ENCODE measurements at places on chromosomes 6 and 20.

- no peak for DNase-seq
Observed at GRCh38 chr6:151698931-151699700, 108.4 kb upstream of the ESR1 start.

GRCh38 chr20:2708665-2709064 lies 16.1 kb downstream of the EBF4 start:
- no peak for DNase-seq

DNA sequence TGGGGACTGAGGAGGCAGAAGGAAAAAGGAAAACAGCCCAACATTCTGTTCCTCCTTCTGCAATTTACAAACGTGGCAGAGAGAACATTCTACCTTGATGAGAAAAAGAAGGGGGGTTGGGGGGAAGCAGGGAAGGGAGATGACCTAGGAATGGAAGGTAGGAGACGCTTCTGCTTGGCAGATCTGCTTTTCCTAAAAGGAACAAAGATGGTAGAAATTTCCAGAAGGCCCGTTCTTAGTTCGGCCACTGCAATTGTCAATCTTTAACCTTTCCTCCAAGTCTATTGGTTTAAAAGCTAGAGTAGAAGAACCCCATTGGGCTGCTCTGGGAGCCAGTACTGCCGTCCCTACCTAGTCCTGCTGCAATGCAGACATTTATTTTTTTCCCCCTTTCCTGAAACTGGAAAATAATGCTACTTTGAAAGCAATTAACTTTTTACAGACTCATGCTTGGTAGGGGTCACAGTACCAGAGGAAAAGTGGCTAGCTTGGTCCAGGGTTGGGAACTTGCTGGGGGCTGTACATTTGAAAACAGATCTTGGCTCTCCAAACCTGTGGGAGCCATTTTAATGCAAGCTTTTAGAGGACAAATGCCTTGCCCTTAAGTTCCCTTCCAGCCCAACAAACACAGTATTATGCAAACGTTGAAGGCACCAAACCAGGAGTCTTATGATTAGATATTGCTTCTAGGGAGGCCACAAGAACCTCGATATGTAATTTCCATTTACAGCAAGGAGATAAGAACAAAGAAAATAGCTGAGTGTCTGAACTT lies 2.6 kb downstream of the ZMYND8 start:
- DNase-seq, result no peak

DNA sequence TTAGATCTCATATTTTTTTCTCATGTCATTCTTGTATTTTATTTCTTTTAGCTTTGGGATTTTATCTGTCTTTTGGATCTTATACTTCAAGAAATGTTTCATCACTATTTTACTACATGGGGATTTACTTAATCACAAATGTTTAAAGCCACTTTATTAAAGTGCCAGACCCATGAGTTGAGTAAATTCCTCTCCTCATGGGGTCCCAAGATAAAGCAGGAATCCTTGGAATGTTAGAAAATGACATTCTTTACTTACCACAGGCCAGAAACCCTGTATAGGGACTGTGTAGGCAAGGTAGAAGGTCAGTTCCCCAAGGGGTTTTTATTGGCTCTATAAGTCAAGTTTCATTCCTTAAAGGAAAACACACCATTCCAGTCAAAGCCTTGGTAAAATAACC lies 28.4 kb upstream of the OR2J2 start:
- no peak for DNase-seq

DNA sequence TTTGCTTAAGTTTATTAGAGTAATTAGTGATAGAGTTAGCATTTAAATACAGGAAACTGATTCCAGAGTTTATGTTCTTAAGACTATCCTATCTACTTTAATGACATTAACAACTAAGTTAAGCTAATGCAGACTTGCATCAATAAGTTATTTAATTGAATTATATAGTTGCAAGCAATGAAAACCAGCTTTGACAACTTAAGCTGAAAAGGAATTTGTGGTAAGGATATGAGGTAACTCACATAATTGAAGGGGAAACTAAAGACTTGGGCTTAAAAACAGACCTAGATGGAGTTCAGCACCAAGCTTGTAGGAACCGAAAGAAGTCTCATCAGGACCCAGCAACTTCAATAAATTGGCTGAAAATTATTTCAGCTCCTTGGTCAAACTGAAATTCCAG lies 222.3 kb downstream of the IBTK start:
- no peak for DNase-seq

DNA sequence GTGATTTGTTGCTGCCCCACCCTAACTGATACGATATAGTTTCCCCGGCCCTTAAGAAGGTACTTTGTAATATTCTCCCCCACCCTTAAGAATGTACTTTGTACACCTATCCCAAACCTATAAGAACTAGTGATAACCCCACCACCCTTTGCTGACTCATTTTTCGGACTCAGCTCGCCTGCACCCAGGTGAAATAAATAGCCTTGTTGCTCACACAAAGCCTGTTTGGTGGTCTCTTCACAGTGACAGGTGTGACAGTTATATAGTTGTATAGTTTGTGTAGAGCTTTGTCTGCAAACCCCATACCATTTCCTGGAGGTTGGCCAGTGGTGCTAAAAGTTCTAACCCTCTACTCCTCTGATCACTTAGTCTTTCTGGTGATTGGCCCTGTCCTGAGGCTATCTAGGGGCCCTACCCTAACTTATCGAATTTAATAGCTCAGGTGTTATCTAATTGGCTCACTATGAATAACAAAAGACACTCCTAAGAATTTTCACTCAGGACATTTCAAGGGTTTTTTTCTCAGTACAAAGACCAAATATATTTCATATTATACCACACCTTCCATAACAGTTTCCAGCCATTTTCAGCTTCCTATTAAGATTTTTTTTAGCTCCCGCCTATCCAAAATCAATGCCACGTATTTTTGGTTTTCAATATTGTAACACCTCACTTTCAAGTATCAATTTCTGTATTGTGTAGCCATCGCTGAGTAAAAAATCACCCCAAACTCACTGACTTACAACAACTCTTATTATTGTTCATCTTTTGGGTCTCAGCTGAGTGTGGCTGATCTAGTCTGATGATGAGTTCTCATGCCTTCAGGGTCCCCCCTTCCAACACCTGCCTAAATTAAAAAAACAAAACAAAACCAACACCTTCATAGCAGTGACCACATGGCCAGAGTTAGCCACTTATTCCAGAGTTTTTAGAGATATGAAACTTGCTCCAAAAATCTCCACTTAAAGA lies 9.8 kb upstream of the BTN1A1 start:
- no peak for DNase-seq

- no peak for DNase-seq
Observed at GRCh38 chr6:42467651-42468050, 15.9 kb upstream of the TRERF1 start.

DNA sequence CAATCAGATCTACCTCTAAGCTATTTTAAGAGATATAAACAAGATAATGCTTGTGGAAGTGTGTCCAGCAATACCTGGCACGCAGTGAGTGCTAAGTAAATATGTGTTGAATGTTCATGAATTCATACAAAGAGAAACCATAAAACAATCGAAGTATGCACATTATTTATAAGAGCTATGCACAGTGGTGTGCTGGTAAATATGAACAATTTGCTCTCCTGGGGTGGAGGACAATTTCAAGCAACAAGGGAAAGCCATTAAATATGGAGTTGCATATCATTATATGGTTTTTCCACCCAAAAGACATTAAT lies 526.6 kb upstream of the MARCKS start:
- no peak for DNase-seq

DNA sequence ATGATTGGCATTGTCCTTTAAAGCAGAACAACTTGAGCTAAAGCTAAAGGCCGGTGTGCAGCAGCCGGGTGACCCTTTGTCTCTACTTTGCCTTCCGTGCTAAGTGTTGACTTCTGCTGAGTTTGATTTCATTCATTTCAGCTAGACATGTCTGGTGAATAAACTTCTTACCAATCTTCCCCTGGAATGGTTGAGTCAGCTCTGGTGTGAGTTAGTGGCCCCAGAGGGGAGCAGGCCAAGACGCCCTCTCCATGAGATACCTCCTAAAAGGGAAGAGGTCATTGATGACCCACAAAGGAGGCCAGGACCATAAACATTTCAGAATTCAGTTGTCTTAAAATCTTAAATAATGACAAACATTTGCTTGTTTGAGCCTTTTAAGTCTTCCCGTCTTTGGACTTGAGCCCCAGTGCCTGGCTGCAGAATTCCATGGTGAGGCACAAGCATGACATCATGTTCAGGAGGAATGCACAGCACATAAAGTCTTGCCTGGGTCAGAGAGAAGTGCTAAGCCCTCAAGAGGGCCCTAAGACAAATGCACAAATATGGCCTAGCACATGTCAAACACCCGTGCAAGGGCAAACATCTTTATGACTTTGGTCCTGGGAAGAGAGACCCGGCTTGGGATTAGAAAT lies 96.3 kb upstream of the NEDD9 start:
- no peak for DNase-seq
